ENCODE measurements at places on chromosomes 4 and X.

GRCh38 chrX:40552768-40553167 lies 28.0 kb upstream of the ATP6AP2 start:
- no peak for DNase-seq

DNA sequence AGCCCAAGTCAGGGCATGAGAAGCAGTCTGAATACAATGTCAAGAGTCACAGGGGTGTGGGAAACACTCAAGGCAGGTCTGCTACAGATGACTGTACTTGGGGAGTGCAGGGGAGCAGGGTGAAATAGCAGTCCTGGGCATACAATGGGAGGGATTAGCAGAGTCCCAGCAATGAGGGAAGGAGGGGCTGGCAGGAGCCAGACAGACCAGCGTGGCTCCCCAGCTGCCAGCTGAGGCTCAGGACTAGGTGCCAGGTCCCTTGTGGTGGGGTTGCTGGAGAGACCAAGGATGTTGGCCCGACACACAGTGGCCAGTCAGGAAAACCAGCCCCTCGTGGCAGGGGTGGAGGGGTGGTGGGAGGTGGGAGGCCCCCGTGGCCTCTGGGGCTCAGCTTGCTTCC lies 86.6 kb downstream of the RTL5 start:
- DNase-seq: no peak

- DNase-seq: no peak
Observed at GRCh38 chr4:111960241-111960667, 185.0 kb upstream of the FAM241A start.

DNA sequence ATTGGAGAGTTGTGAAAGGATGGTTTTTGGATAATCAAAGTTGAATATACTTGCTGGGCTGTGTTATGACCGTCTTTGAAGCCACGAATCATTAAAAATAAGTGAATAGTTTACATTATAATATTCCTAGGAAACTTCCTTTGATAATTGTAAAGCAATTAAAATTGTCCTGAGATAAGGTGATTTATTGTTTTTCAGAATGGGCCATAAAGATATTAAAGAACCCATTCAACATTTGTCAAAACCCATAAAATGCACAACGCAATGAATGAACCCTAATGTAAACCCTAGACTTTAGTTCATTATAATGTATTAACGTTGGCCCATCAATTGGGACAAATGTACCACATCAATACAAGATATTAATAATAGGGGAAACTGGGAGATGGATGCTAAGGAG lies 11.4 kb downstream of the FHL1 start:
- DNase-seq: no peak

DNA sequence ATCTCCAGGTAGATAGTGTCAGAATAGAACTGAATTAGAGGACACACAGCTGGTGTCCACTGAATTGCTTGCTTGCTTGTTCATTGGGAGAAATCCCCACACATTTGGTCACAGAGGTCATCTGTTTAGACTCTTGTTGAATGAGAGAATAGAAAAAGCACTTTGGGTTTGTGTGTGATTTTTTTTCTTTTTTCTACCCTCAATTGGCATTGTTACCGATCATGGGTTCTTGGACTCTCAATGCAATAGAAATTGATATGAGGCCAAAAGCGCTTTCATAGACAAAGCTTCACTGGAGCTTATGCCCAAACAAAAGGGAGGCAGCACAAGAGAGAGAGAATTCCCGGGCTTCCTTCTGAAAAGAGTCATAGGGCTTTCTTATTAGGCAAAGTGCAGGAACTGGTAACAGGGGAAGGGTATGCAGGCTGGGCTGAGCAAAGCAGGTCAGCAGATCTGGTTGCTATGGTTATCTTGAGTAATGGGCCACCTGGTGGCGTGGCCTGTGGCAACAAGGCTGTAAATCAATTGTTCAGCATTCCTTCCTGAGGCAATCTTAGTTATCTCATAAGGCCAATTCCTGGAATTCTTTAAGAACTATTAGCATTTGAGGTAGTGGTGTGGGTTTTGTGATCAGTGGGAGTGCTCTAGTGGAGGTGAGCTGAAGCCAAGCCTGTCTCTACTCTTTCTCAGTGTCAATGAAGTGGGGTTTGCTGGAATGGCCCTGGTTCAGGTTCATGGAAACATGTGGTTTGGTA lies 5.3 kb upstream of the GPR82 start:
- DNase-seq: no peak

GRCh38 chr4:52657292-52657617 lies 1.8 kb downstream of the USP46 start:
- DNase-seq: no peak

GRCh38 chrX:74249963-74250362 lies 54.0 kb upstream of the ZCCHC13 start:
- no peak for DNase-seq

GRCh38 chr4:37628977-37629609 lies 57.1 kb downstream of the RELL1 start:
- DNase-seq: no peak

- DNase-seq: no peak
Observed at GRCh38 chrX:118928151-118928550, 46.3 kb upstream of the LONRF3 start.

DNA sequence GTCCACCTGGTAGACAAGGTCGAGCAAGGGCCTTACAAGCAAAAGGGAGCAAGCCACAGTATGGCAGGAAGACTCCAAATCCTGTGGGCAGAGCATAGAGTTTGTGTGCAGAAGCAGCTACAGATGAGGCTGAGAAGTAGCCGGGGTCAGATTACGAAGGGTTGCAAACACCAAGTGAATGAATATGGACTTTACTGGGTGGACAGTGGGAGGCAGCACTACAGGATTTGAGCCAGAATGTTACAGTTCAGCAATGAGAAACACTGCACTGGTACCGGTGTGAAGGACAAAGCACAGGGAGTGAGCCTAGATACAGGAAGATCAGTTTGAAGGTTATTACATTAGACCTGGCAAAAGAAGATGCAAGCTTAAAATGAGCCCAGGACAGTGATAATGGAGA lies 46.1 kb upstream of the HOPX start:
- DNase-seq: no peak

DNA sequence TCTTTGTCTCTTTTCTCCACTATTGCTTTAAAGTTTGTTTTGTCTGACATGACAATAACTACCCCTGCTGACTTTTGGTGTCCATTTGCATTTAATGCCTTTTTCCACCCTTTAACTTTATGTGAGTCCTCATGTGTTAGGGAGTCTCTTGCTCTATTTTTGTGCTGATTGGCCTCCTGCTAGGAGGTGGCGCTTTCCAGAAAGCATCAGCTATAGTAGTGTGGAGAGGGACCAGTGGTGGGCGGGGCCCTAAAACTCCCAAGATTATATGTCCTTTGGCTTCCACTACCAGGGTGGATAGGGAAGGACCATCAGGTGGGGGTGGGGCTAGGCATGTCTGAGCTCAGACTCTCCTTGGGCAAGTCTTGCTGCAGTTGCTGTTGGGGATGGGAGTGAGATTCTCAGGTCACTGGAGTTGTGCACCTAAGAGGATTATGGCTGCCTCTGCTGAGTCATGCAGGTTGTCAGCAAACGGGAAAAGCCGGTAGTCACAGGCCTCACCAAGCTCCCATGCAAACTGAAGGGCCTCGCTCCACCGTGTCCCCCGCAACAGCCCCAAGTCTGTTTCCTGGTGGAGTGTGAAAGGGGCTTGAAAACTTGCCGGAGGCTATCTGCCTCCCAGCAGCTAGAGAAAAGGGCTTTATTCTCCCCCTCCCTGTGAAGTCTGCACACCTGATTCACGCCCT lies 156.3 kb downstream of the CPEB2 start:
- no peak for DNase-seq

- no peak for DNase-seq
Observed at GRCh38 chr4:74524985-74525384, 80.0 kb downstream of the AREG start.

DNA sequence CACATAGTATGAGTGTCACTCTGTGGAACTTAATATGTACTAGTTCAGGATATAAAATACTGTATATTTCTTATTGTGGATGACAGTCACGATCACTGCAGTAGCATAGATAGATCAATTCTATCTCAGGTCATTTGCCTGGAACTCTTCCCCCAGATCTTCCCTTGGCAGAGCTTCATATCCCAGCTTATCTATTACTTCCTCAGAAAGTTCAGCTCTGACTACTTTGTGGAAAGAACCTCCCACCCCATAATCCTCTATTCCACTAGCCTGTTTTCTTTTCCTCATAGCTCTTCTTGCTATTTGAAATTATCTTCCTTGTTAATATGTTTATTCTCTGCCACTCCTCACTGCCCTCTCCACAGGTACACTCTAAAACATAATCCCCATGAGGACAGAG lies 10.9 kb downstream of the FAM241A start:
- no peak for DNase-seq

GRCh38 chrX:2395261-2395992 lies 105.3 kb downstream of the DHRSX start:
- no peak for DNase-seq

- no peak for DNase-seq
Observed at GRCh38 chrX:102126863-102127262, 1.4 kb downstream of the TCEAL2 start.

DNA sequence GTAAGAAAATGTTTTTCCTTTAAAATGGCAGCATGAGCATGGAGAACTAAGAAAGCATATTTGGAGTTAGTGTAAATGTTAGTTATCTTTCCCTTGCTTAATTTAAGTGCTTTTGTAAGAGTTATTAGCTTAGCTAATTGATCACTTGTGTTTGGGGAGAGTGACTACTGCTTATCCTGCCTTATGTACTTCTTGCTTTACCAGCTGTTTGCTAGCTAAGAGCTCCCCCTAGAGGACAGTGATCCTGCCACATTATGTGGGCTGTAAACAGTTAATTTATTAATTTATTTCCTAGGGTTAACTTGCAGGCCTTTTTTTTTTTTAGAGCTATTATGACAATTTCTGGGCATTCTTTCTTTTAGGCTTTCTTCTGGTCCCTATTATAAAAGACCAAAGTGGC lies 435.8 kb downstream of the MAGEB5 start:
- no peak for DNase-seq

DNA sequence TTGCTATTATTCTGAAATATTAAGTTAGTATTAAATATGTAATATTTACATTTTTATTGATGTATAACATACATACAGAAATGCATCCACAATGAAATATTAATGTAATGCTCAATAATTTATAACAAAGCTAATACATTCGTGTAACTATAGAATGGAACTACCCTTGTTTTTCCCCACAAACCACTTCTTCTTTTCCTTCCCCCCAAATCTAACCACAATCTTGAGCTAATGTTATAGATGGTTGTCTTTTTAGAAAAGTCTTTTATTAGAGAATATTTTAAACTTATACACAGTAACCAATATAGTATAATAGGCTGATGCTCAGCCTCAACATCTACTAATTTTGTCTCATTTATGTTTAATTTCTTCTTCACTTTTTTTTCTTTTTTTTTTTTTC lies 4.5 kb upstream of the ZNF732 start:
- no peak for DNase-seq

DNA sequence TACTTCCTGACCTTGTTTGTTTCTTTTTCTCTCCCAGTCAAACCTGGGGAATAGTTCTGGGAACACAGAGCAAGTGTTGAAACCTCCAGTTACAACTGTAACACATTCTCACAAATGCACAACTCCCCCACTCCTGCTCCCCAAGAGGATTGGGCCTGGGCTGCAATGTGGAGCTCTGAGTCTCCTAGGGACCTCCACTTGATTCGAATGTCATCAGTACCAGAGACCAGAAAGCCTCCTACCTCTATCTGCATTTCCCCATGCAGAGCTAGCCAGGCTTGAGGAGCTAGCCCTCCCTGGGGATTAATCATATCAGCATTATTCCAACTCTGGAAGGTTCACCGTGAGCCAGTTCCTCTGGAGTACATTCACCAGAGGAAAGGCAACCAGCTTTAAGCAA lies 41.7 kb upstream of the CITED1 start:
- no peak for DNase-seq

DNA sequence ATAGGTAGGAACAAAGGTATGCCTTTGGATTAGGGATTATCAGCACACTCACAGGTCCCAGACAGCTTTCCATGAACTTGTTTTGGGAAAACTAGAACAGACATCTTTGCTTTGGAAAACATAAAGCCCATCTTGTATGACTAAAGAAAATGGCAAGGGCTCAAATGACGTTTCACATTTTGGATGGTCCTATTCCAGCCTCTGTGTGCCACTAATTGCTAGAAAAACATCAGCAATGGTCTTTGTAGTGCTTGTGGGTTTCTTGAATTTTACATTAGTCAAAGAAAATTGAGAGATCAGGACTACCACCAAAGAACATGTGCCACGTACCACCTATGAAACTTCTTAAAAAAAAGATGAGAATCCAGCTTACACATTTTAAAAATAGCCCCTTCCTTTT lies 111.4 kb downstream of the HDAC8 start:
- DNase-seq: no peak

GRCh38 chr4:54165011-54165410 lies 64.1 kb upstream of the PDGFRA start:
- no peak for DNase-seq

DNA sequence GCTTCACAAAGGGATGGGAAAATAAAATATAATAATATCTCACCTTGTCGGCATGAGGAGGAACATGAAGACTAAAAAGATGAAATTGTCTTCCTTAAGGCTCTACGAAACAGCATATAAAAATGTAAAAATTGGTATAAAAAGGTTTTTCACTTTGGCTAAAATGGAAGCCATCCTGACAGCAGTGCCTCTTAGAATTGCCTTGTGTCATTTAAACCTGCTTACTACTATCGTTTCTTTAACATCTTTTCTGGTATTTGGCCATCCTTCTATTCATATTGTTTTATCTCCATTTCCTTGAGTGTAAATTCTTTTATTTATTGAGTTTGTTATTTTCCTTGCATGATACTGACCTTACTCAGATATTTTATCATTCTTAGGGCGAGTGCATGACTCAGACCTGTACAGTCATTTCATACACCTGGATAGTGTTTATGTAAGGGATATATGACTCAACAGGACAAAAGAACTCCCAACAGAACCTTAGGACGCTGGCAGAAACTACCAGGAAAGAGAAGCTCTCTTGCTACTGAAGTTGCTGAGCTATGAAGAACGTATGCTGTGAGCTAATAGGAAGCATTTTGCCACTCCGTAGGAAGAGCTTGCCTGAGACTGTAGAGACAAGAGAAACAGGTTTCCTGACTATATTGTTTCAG lies 5.8 kb upstream of the CDKN2AIP start:
- no peak for DNase-seq

DNA sequence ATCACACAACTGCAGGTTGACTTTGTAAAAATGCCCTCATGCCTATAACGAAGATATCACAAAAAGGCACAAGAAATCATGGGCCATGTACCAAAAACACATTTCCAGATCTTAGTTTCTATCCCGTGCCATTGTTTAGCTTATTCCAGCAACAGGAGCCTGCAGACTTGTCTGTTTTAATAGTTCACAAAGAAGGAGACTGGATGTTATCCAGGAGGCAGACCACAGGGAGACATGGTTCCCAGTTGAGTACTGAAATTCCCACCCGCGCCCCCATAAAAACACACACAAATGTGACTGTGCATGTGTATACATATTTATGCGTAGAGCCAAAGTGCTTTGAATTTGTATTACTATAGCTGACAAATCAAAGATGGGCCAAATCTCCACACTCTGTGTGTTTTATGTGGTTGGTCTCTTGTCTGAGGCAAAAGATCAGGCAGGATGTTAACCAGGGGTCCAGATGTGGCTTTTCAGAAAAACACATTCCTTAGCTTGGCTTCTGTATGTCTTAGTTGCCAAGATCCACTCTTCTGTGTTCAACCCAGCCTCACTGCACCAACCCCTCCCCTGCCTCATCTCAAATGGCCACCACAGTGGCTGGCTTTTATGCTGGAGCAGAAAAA lies 469.2 kb upstream of the DIPK2B start:
- DNase-seq: no peak
